Stimulated activated CD4-positive, alpha-beta T cell treated with anti-CD3 and anti-CD28 coated beads, Interleukin-2, amount 100 ng/mL, for 48 hours (primary cell): ENCODE measurements at places on chromosomes 2 and 18.

- no peak for DNase-seq
Observed at GRCh38 chr2:26312471-26312870, 33.5 kb upstream of the SELENOI start.

- DNase-seq: no peak
Observed at GRCh38 chr2:204652063-204652462, 106.8 kb downstream of the PARD3B start.

GRCh38 chr18:35095983-35096676 lies 54.9 kb downstream of the MAPRE2 start:
- no peak for DNase-seq

GRCh38 chr18:54206447-54206846 lies 18.0 kb downstream of the MBD2 start:
- DNase-seq: no peak

- no peak for DNase-seq
Observed at GRCh38 chr2:8927510-8928455, 75.7 kb downstream of the MBOAT2 start.

- DNase-seq: no peak
Observed at GRCh38 chr2:128057334-128057733, 29.5 kb upstream of the SAP130 start.

DNA sequence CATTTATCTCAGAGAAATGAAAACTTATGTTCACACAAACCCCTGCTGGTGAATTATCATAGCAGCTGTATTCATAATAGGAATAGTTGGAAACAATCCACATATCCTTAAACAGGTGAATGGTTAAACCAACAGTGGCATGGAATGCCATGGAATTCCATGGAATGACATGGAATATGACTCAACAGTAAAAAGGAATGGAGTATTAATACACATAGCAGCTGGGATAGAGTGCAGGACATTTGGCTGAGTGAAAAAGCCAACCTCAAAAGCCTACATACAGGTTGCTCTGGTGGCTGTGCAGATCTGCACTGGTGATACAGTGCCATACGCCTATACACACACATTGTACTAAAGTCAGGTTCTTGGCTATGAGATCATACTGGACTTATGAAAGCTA lies 69.5 kb downstream of the FAM168B start:
- DNase-seq: no peak

GRCh38 chr2:208280933-208281332 lies 14.9 kb downstream of the PIKFYVE start:
- no peak for DNase-seq
